ENCODE measurements at places on chromosomes 3 and 15.

GRCh38 chr3:121992601-121993560 lies 29.2 kb downstream of the ILDR1 start:
- no peak for DNase-seq

DNA sequence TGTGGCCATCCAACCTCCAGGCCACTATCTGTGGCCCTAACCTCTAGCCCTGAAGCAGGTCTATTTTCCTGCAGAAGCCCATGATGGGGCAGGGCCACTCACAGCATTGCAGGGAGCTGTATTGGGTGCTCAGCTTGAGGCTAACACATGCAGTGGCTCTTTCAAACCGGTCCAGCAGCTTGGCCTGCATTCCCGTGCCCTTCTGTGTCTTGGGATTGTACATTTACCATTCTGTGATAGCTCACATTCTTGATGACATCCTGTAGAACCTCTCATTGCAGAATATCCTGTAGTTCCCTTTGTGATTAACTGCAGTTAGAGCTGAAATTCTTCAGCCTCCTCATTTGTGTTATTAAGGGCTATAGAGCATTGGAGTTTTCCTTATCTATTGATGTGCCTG lies 60.8 kb upstream of the ANKRD34C start:
- DNase-seq, result no peak

DNA sequence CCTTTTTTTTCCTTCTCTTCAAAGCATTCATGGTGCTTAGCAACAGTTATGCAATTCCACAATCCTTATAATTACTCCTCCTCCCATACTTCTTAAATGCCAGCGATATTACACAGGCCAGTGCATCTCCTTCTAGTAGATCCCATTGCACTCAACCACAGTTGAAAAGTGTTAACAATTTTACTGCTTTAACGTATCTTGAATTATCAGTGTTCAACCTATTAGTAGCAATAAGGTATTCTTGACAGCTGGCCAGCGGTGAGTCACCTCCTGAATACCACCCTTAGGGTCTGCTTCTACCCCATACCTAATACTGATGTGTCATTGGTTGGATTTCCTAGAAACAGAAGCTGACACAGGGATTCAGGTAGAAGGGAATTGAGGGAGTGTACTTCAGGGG lies 24.0 kb upstream of the TEX9 start:
- DNase-seq, result no peak

DNA sequence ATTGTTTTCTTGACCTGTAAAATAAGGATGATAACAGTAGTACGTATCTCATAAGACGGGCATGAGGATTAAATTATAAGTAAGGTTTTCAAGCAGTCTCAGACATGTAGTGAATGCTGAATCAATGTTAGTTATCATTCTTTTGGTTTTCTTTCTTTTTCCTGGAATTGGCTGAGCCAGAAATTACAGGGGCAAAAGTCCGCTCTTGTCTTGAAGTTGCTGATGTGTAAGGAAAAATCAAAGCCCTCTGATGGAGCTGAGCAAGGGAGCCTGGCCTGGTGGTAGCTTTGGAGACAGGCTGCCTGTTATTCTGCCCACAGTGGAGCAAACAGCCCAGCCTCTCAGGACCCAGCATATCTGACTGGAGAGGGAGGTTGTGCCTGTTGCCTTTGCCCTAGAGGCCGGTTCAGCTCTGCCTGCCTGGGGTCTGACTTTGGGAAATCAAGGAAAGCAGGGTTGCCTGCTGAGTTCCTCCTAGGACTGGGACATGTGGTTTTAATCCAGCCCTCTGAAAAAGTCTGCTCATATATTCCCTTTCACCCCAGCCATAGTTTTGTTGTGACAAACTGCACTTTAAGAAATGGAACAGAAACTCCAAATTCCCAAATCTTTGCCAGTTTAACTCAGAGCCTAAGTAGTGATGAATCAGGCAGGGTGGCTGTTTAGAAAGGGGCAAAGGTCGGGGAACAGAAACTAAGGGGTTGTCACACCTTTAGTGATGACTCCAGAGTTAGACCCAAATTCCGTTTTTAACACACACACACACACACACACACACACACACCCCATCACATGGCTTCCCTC lies 40.1 kb downstream of the GASK1A start:
- DNase-seq, result no peak

DNA sequence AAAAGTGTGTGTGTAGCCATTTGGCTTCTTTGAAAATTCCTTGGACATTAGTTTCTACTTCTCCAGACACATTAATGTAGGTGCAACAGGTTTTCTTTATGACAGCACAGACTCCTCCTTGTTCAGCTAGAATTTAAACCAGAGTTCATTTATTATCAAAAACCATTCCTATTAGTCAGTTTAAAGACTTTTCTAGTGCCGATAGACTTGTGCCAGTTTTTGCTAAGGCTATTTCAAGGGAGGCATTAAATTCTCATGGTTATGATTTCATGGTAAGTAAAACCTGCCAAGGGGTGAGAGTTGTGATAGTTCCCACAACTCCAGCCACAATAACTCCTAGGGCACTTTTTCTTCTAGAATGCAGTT lies 20.6 kb upstream of the SENP7 start:
- DNase-seq, result no peak

GRCh38 chr3:194673761-194674160 lies 1.8 kb upstream of the LSG1 start:
- DNase-seq, result no peak
